Hepatic stellate cell (primary cell): ENCODE measurements at places on chromosomes 16 and 17.

GRCh38 chr17:17515934-17516930, 20.0 kb upstream of the RASD1 start:
- no peak for DNase-seq

- no peak for DNase-seq
Measured at GRCh38 chr16:78105517-78105916, 6.1 kb downstream of the WWOX start.

DNA sequence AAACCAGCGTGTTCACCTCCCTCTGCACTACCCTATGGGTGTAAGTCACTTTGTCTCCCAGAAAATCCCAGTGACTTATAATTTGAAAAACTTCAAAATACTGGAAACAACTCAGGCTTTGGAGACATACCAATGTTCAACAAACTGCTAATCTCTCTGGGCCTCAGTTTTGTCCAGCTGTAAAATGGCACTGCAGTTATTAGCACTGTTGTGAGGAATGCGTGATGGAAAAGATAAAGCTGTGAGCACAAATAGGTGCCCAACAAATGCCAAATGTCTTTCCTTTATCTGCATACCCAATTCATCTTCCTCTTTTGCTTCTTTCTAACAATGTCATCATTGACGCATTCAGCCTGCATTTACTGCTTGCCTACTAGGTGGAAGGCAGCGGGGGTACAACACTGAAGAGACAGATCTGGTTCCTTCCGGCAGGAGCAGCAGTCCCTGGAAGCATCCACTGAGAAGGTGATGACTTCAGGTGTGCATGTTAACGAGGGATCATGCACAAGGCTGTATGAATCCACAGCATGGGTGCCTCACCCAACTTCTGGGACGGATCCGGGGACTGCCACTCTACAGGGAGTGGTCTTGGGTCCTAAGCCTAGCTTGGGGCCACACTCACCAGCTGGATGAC, 63.4 kb downstream of the CYTH1 start:
- no peak for DNase-seq

GRCh38 chr16:57563761-57564160, 21.3 kb downstream of the ADGRG5 start:
- DNase-seq: no peak

DNA sequence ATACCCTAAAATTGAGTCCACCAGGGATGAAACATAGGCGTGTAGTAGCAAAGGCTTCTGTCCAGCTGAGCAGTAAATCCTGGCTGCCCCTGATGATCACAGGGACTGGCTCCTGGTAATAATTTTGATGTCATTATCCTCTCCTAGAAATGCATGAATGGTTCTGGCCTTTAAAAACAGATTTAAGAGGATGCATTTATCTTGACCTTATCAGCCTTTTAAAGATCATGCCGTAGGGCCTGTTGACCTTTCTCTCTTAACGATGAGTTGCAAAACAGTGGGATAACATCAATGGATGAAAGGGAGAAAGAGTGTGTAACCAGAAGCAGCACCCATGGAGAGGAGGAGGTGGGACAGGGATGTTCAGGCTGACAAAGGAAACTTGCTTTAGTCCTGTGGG, 128.5 kb downstream of the CA10 start:
- no peak for DNase-seq
